ENCODE measurements at places on chromosomes 11 and 22.

- DNase-seq, result no peak
These were observed 91.3 kb downstream of the CEP164 start for GRCh38 chr11:117418737-117419481.

- no peak for DNase-seq
These were observed 617 bp downstream of the TSG101 start for GRCh38 chr11:18526130-18526520.

- no peak for DNase-seq
These were observed 36.4 kb downstream of the RTL6 start for GRCh38 chr22:44461614-44462013.

DNA sequence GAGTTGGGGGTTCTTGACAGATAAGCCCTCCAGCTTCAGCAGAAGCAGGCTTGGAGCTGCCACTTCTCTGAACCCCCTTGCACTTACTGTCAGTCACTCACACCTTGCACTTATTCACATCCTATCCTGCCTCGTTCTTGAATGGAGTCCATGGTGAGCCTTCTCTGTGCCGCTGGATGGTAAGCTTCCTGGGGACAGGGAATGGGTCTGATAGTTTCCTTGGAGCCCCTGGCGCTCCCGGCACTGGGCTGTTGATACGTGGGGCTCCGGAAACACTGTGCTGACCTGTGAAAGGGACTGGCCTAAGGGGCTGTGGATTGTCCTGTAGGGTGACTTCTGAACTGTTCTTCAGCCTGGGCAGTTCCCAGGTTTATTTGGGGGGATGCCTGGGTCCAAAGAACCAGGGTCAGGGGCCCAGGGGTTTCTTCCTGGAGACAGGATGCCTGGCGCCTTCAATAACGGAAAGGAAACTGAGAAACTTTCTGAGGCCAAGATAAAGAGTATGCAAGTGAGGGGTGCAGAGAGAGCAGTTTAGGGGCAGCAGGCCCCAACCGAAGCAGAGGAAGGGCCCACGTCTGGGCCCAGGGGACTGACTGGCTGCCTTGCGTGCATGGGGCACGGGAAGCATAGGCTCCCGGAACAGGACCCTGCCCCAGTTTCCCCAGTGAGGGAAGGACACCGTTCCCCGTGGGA is 709 bp upstream of the ST3GAL4 start:
- DNase-seq, result no peak

DNA sequence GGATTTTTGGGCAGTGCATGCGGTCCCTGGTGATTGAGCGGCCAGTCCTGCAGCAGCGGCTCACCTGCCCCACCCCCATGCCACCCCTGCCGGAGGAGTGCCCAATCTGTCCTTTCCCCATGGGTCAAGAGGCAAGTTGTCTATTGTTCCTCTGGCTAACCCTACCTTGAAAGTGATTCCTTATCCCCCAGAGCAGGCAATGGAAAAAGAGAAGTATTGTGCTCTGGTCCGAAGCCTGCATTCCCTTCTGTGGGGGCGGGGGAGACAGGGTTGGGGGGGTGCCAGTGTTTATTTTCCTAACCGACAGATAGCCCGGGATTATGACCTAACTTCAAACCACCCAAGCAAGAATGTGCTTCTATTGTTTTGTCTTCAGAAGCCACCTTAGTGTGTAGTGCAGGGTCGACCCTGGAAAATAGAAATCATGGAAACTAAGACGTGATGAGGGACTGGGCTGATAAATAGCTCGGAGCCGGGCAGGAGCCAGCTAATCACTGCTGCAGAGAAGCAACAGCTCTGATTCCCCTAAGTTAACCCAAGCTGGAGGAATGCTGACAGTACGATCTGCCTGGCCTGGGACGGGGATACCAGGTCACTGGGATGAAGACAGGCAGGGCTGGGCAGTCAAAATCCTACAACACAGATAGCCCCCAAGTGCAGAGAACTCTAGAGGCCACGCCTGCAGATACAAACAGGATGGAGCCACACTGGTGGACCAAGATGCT is 38.7 kb upstream of the ATXN10 start:
- DNase-seq, result no peak

DNA sequence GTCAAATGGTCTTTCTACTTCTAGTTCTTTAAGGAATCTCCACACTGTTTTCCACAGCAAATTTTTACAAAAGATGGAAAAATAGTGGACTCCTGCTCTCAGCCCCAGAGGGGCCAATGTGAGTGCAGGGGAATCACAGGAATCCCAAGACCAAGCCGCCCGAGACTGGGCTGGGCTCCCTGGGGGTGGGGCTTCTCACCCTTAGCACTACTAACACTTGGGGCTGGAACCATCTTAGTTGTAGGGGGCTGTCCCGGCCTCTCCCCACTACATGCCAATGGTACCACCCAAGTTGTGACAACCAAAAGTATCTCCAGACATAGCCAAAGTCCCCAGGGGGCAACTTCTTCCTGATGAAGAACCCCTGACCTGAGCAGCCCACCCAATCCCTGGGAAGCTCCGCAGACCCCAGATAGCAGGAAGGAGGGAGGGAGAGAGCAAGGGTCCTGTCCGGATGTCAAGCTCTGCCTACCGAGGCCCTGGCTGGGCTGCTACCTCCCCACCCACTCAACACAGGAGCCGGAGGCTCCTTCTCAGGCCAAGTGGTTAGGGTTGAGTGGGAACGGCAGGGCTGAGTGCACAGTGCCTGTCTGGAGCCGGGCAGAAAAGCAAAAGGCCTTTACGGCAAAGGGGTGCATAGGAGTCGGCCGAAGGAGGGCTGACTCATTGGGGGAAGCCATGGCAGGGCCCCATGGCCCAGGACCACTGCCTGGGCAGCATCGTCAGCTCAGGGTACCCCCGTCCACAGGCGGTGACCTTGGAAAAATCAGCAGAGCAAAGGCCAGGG is 122.5 kb upstream of the FGF3 start:
- no peak for DNase-seq

DNA sequence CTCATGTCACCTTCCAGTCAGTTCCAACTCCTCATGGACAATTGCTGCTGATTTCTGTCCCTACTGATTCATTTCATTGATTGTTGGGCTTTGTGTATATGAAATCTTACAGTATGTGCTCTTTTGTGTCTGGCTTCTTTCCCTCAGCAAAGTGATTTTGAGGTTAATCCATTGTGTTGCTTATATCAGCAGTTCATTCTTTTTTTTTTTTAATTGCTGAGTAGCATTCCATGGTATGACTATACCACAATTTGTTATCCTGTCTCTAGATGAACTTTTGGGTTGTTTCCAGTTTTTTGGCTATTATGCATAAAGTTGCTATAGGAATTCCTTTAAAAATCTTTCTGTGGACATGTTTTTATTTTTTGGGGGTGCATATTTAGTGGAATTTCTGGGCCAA is 59.9 kb downstream of the NXPE1 start:
- DNase-seq, result no peak

DNA sequence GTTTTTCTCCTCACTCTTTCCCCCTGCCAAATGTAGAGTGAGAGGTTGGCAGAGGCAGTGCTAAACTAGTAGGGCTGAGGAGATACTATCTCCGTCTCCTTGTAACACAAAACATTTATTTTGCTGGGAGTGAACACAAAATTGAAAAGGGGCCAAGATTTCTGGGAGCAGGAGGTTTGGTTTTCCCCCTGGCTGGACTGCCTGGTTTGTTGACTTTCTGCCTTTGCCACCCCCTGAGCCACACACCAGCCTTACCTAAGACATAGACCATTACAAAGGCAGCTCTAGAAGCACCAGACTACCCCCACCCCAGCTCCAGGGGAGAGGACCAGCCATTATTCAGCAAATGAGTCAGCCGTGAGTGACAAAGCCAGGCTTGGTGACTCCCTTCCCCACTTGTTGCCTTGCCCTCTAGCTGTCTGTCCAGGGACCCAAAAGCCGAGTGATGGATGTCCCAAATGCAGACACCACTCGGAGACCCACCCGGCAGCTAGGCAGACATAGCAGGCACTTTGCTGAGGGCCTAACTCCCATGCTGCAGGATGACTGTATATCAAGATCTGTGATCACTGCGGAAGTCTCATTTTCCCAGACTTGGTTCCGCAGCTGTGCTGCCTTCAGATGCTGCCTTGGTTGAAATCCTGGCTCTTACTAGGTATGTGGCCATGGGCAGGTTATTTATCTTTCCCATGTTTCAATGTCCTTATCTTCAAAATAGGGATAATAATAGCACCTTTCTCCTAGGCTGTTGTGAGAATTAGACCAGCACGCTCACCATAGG is 17.7 kb upstream of the CDON start:
- DNase-seq, result no peak
